Skin of body (tissue), 3 donors: ENCODE measurements at places on chromosomes 3 and 15. TPM values are rescaled to one million over a fixed set of nuclear protein-coding genes. Genes with fewer than 3 reads are reported as not detected.
A peak's percentile ranks its signal among the peaks of the same experiment; 100 is the strongest.

DNA sequence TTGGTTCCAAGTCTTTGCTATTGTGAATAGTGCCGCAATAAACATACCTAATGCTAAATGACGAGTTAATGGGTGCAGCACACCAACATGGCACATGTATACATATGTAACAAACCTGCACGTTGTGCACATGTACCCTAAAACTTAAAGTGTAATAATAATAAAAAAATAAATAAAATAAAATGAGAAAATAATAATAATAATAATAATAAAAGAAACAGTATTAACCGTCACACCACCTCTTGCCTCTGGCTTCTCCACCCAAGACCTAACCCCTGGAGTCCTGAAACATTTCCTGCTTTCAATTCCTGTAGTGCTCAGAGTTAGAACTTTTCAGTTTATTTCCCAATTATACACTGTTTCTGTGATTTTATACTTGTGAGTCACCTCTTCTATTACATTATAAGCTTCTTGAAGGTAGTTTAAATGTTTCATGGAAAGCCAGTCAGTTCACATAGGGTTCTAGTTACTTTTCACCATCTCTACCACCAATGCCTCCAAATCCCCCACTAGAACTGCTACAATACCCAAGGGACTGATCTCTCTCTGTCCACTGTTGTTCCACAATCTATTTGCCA lies 18.4 kb upstream of the GHSR start:
- DNase-seq = no peak

DNA sequence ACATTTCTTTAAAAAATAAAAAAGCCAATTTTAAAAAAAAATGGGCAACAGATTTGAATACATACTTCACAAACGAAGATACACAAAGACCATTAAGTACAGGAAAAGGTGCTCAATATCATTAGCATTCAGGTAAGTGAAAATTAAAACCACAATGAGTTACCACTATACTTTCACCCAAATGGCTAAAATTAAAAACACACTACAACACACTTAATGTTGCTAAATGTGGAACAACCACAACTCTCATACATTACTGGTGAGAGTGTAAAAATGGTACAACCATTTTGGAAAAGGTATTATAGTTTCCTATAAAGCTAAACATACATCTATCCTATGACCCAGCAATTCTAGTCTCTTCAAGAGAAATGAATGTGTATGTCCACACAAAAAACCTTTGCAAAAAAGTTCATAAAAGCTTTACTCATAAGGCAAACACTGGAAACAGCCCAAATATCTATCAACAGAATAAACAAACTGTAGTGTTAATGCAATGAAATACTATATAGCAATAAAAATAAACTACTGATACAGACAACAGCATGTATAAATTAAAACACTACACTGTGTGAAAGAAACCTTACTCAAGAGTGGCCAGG lies 14.9 kb downstream of the IP6K1 start:
- DNase-seq = no peak

GRCh38 chr15:86903642-86904421 lies 824.2 kb downstream of the AGBL1 start:
- DNase-seq = no peak

DNA sequence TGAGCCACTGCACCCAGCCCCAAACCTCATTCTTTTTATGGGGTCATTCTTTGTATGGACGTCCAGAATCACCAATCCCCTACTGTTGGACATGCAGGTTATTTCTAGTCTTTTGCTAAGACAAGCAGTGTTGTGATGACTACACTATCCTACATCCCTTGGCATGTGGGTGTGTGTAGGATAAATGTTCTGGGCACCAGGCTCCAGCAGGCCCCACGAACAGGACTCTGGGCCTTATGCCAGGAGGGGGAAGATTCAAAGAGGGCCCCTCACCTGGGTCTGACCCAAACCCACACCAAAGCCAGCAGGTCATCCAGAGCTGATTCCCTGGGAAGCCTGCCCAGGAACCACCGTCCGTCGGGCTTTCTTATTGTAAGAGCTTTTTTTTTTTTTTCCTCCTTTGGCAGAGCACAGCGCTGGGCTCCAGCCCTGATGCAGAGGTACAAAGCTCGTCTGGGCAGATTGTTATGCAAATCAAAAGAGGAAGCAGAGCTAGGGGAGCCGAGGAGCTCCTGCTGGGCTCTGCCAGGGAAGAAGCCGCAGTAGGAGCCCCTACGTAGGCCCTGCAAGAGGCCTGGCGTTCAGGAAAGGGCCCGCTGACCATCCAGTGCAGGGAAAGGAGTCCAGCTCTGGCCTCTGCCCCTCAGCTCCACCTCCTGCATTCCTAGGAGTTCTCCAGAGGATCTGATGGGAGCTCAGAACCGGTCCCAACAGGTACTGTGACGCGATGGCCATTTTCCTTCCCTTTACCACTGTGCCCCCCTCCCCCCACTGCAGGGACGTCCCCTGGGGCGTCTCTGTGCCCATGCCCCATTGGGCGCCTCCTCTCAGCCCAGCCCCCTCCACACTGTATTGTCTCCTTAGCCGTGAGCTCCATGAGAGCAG lies 29.0 kb upstream of the FURIN start:
- DNase-seq = no peak

DNA sequence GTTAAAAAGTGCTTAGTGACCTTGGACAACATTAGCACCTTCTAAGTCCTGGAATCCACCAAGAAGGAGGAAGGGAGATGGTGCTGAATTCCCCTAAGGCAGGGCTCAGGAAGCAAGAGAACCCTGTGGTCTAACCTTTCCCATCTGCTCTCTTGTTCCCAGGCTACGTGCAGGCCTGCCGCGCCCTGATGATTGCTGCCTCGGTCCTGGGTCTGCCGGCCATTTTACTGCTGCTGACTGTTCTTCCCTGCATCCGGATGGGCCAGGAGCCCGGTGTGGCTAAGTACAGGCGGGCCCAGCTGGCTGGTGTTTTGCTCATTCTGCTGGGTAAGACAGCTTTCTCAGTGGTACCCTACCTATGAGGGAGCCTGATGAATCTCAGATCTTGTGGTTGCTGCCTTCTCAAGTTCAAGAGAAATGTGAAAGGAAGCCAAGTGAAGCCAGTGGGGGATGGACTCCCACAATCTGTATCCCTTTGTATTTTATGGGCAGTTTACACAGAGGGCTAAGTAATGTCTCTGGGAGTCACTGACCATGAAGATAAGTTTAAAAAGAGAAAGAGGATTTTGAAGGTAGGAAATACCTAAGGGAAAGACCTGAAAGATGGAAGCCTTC lies 4.4 kb downstream of the CLDN11 start:
- DNase-seq = no peak

- DNase-seq = no peak
These were observed 183.3 kb downstream of the WDR76 start for GRCh38 chr15:44010089-44010488.

GRCh38 chr15:77107531-77108355 lies 36.8 kb upstream of the TSPAN3 start:
- no peak for DNase-seq

GRCh38 chr3:28544831-28545230 lies 196.2 kb upstream of the AZI2 start:
- DNase-seq = no peak

GRCh38 chr3:101519685-101520365 lies 6.8 kb upstream of the SENP7 start:
- DNase-seq = no peak

GRCh38 chr3:177371888-177372287 lies 174.6 kb upstream of the TBL1XR1 start:
- no peak for DNase-seq

DNA sequence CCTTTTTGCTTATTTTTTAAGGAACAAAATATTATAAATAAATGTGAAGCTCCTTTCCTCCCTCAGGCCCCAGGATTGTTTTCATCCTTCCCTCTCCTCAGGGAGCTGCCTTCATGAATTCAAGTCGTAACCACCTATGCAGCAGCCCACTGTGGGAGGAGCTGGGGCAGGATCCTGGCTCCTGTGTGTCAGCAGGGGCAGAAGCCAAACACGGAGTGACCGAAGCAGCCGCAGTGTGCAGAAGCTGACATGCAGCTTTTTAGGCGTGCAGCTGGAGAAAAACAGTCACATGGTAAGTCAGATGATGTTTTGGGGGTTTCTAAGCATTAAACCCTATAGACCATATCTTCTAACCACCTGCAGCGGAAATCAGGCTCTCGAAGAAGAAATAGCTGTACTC lies 231.3 kb downstream of the OCA2 start:
- no peak for DNase-seq

- no peak for DNase-seq
These were observed 16.1 kb upstream of the TATDN2 start for GRCh38 chr3:10232137-10232536.

- no peak for DNase-seq
These were observed 91.5 kb downstream of the NEO1 start for GRCh38 chr15:73143763-73144155.

DNA sequence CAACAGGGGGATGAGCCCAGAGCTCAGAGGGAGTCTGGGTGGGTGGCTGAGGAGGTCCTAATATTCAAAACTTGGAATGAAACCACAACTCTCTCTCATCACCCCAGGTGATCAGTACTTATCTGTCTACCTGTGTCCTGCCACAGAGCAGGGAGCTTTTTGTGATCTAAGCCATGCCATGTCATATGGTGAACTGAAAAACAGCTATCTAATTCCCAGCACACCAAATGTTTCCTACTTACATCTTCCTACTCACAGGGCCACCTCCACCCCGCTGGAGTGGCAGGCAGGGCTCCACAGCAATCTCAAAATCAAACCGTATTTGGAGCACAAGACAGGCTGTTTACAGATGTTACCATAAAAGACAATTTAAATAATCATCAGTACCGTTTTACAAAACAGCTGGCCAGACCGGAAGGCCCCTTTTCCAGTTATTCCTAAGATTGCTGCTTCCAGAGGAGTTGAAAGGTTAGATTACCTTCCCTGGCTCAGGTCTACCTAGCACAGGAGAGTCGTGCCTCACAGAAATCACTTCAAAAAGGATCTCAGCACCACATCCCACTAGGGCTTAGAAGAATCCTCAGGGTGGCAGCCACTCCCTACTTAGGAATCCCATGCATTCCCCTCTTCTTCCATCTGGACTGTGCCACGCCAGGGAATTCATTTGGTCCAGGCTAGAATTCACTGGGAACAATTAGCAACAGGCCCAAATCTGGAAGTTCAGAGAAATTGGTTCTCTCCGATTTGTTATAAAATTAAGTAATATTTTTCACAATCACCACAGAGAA lies 226.6 kb upstream of the IL12A start:
- DNase-seq = peak; percentile 7

GRCh38 chr3:148075771-148076716 lies 621.7 kb upstream of the AGTR1 start:
- peak; percentile 50 for DNase-seq

DNA sequence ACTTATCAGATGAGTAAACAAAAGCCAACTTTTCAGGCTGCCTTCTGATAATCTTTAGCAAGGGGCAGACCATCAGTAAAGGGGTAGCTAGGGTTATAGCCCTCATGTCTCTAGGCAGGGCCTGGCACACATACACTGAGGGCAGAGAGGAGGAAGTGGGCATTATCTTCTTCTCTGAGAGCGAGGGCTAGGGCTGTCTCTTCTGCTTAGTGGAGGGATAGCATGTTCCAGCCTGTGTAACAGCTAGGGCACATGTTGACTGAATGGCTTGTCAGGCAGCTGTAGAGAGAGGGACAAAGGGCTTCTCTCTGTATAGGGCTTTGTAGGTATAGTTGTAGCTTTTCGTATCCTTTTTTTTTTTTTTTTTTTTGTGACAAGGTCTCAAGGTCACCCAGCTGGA lies 17.8 kb downstream of the CRTC3 start:
- DNase-seq = no peak

- no peak for DNase-seq
These were observed 13.6 kb upstream of the GP9 start for GRCh38 chr3:129046732-129047552.

DNA sequence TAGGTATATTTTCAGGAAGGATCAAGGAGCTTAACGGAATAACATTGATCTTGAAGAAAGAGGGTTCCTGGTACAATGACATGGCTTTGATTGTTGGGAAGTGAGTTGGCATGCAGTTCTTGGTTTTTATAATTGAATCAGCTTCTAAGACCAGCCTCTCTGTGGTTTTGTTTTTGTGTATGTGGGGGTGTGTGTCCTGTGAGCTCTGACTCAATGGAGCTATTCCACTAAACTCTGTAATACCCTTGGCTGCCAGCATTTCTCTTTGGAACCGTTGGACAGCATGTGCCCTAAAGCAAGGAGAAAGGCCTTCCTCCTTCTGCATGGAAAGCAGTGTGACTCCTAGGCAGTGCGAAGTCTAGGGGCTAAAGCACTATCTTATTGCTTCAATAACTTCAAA lies 124.8 kb downstream of the EDEM1 start:
- no peak for DNase-seq

DNA sequence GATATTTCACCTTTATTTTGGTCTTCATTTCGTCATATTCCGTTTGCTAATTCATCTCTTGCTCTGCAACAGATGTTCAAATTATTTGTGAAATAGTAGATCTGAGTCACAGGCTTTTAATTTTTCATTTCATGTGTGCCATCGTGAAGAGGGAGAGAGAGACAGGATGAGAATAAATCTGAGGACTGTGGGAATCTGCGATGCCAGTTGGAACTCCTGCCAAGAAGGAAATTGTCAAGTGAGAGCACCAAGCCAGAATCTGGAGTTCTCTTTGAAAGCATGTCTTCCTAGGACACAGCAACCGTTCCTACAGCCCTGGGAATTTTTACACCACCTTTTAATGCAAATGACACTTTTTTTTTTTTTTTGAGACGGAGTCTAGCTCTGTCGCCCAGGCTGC lies 48.8 kb downstream of the NSMCE3 start:
- no peak for DNase-seq

GRCh38 chr3:184135911-184136260 lies 728 bp downstream of the EIF2B5 start:
- DNase-seq = no peak

The MCTP2 gene
- total RNA-seq = 14.2 TPM

The CILP gene
- total RNA-seq = 24.4 TPM

The VEPH1 gene
- 6.4 TPM for total RNA-seq

The FRMD5 gene
- total RNA-seq = 0.69 TPM

The ASB14 gene
- total RNA-seq = 0.10 TPM

The MYO5C gene
- total RNA-seq = 8.0 TPM

The CASR gene
- total RNA-seq = not detected
